ENCODE measurements at places on chromosomes 7 and 10.

GRCh38 chr7:128008141-128008540 is 23.1 kb downstream of the LRRC4 start:
- no peak for DNase-seq

DNA sequence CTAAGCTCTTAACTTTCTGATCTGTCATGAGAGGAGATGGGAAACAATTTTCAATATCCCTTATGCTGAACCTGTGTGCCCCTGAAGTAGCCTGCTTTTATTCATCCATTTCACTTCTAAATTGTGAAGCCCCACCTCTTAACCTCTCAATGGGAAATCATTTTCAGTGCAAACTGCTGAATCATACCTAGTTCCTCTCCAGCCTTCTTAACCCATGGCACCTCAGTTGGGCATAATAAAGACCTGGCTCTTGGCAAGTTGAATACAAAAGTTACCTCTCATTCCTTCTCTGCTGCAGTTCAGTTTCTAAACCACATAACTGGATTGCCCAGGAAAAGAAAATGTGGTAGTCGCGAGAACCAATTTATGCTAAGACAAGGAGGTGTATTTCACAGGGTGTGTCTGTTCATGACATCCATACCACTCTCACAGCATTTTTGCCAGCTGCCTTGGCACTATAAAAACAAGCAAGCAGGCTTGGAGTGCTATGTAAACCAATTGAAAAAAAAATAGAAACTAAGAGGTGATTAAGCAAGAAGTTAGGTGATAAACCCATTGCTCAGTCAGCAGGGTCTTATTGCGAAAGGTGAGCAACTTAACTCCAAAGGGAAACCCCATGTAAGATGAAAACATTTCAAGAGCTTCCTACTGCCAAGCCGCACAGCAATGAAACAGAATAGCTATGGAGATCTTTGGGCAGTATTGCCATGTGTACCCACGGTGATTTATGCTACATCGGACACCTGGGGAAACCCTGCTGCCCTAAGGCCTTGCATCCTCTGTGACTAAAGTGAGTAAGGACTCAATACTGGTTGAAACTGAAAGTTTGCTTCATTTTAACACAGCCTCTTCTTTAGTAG is 57.0 kb upstream of the DKK1 start:
- no peak for DNase-seq

DNA sequence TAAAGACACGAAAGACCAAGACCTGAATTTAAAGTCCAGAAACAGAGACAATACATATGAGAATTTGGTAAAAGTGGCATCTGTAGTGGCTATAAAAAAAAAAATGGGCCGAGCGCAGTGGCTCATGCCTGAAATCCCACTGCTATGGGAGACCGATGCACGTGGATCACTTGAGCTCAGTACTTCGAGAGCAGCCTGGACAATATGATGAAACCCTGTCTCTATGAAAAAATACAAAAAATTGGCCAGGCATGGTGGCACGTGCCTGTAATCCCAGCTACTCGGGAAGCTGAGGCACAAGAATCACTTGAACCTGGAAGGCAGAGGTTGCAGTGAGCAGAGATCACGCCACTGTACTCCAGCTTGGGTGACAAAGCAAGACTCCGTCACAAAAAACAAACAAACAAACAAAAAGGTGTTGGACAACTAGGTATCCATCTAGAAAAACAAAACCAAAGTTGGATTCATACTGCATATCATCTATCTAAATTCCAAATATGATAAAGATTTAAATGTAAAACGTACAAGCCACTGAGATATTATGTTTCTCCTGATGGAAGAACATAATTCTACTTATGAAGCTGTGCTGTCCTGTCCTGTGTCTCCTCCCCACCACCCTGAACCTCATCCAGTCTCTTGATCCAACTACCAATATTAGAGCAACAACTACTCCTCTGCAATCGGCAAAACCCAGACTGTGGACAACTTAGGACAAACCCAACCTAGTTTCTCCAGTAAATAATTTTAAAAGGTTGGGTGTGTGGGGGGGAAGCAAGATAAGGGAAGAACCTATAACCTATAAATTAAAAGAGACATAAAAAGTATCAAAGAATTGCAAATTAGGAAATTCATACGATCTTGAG is 53.7 kb downstream of the ATAD1 start:
- no peak for DNase-seq

DNA sequence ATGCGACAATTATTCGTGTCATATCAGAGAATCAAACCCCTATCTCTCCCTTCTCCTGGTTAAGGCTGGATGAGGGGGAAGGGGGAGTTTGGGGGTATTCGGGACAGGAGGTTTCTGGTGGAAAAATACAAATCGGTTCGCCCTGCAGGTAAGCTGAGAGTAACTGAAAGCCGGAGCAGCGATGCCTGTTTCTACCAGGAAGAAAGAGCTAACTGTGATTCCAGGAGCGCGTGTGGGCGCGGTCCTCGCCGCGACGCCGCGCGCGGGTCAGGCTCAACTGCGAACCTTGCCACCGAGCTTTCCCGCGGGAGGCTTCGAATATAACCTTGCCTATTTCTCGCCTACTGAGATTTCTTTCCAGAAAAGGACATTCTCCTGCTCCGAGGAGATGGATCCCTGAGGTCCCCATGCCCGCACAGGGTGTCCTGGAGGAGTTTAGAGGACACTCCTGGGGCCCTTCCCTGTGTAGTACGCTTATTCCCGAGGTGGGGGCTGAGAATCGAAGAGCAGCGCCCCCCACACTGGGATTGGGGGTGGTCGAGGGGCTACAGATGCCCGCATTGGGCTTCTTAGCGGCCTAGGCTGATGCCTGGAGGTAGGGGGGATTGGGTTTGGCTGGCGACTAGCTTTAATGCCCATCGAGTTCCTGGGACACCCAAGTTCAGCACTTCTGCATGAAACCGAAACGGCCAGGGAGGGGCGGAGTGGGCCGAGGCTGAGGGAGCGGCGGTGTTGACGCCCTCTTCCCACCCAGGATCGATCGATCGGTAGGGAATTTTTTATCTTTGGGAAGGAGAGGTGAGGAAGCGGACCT is 13.0 kb upstream of the DLX6 start:
- DNase-seq, result no peak

DNA sequence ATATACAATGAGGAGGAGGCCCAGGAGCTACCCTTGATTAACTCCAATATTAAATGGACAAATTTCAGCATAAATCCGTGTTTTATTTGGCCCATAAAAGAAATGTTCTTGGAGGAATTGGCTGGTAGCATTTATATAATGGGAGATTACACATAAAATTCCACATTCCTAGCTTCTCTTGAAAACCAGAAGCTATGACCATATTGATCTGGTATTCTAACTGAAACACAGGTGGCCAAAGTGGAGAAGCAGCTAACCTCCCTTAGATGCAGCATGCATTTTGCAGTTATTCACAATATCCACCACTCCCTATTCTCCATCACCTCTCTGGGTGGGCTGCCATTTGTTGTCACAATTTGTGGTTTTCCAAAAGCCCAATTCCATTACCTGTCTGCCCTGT is 148.8 kb upstream of the CACNA2D1 start:
- no peak for DNase-seq

DNA sequence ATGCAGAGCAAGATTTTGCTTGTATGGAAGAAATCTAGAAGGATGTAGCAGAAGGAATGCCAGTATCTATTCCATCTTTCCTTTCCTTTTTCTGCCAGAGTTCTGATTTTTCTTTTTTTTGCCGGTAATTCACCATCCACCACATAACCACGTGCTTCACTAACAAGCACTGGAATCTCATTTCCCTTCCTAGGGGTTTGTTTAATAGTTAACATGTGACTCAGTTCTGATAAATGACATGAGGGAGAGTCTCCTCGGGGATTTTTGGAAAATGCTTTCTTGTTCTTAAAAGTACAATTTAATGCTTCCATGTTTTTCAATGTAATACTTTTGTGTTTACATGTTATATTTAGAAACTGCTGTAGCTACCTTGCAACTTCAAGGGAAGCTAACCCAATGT is 590.2 kb downstream of the SH2D4B start:
- no peak for DNase-seq

DNA sequence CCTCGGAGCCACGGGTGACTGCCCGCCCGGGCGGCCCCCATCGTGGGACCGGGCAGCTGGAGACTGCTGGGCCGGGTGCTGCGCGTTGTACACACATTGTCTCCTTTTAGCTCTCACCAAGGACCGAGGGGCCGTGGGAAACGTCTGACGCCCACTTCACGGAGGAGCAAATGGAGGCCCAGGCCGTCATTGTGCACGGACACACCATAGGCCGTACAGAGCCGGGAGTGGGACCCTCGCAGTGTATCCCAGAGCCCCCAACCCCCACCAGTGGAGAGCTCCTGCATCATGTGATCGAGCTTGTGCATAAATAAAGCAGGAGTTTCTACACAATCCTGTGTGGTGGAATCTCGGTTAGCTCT is 722 bp downstream of the DENND10 start:
- peak; percentile 31 for DNase-seq

- DNase-seq, result peak; percentile 9
Measured at GRCh38 chr7:30511973-30512662, 7.5 kb upstream of the GGCT start.

- DNase-seq, result no peak
Measured at GRCh38 chr10:565676-566075, 123.8 kb downstream of the DIP2C start.
